T1000 (cell line): ENCODE measurements at places on chromosomes 12 and 14.

DNA sequence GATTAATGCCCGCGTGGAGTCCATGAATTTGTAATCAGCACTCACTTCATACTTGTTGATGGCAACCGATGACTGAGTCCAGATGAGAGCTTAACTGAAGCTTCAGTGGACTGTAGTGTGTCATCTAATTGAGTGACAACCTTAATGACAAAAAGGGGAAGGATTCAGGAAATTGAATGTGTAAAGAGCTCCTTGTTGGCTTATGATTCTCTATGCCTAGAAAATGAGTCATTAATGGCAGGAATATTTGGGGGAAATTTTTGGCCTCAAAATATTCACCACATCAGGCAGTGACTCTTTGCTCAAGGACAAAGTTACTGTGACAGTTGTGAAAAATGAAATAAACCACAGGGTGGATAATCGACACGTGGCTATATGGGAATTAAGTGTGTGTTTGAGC is 55.3 kb upstream of the STON2 start:
- no peak for DNase-seq

GRCh38 chr14:85822236-85822635 is 292.3 kb downstream of the FLRT2 start:
- no peak for DNase-seq

DNA sequence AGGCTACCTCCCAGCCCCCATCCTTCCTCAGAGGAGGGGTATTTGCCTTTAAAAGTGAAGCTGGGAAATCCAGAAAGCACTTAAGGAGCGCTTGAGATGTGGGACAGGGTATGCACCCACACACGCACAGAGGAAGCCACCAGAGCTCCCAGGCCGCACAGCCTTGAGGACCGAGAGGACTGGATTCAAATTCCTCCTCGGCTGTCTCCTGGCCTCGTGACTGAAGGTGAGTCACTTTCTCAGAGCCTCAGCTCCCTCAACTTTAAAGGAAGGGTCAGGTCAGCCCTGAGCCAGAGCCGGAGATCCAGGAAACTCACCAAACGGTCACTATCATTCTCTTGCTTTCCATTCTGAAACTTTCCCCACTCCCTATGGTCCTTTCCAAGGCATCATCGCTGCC is 37.6 kb downstream of the BCL11B start:
- DNase-seq, result no peak

- DNase-seq, result no peak
Measured at GRCh38 chr12:1351926-1352325, 242.5 kb downstream of the FBXL14 start.

DNA sequence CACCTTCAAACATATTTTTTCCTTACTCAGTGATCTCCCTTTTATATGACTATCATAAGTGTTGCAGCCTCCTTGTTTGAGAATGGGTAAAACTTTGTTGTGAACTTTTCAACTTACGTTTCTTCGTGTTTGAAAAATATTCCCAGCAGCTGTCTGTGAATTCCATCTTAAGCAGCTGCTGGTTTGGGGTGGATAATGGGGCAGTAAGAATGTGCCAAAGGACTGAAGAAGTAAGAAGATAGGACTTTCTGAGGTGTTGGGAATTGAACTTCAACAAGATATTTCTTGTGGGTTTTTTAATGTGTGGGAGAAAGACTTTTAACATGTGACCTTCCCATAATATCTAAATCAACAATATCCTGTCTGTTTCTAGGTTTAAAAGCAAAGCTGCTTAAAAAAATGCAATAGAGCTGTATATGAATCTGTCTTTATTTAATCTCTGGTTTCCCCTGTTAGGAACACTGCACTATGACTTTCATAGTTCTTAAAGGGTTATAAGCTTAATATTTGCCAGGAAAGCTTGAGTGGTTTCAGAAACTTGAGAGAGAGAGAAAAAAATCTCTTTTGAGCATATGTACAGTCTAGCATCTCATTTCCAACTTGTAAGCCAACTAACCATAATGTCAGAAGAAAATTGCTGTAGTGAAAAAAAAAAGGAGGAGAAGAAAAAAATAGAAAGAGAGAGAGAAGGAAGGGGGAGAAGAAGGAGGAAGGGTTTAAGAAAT is 1659.2 kb upstream of the FLRT2 start:
- no peak for DNase-seq

DNA sequence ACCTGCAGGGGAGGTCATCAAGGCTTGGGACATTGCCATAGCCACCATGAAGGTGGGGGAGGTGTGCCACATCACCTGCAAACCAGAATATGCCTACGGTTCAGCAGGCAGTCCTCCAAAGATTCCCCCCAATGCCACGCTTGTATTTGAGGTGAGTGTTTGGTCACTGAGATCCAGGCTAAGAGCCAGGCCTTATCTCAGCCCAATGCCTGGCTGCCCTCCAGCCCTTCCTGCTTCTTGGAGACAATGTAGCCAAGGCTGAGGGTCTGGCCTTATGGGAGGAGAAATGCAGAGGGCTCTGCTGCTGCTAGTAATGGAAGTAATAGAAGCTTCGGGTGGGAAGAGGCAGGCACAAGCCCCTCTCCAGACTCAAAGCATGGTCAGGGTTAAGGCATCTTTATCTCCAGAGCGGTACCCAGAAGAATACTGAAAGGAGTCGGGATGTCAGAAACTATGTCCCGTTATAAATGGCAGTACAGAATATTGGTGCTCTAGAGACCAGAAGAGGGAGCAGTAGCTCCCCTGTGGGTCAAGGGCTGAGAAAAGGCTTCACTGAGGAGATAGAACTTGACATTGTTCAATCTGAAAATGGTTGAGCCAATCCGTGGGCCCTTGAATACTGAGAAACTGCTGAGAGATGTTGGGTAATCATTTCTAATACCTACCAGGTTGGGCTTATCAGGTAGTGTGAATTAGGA is 3.1 kb downstream of the FKBP4 start:
- DNase-seq, result no peak

- DNase-seq, result no peak
Measured at GRCh38 chr12:65164774-65165173, 4.6 kb upstream of the LEMD3 start.

DNA sequence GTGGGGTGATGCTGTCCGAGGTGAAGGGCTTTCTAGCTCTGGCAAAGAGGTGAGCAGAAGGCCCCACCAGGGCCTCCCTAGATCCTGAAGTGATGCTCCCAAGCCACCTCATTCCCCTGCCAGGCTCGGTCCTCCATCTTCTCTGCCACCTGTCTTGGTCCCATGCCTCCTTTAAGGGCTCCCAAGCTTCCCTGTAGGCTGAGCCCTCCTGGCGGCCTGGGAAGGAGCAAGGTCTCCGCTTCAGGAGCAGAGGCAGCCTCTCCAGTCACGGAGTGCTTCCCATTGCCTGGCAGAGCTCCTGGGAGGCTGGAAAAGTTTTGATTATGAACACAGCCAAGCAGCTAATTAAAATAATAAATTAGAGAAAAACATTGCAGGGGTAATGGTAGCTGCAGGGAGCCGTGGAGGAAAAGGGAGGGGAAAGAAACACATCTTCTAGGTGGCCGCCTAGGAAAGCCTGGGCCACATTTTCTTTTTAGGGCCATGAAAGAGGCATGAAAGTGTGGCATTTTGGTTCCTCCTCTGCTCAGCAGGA is 160.0 kb upstream of the PRMT8 start:
- no peak for DNase-seq

DNA sequence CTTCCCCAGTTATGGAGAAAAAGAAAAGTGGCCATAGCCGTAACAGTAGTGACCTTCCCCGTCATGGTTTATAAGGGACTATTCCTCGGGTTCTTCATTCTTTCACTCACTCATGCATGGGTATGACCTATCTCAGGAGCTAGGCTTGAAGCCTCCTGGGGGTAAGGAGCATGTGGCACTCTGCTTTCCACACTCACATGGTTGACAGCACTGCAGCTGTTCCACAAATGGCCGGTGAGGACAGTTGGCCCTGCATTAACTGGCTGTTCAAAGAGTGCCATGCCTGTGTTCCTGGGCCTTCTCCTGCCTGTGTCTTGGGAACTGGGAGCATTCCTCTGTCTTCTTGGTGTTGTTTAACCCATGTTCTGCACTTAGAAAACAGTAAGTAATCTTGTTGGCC is 66.2 kb upstream of the PNMA1 start:
- DNase-seq, result no peak
